ENCODE measurements at places on chromosomes 7 and 10. TPM values are rescaled to one million over a fixed set of nuclear protein-coding genes. Genes with fewer than 3 reads are reported as not detected.

SERPINE1 gene
- 4.5 TPM for total RNA-seq

SLC16A9 gene
- total RNA-seq, result 2.2 TPM

ENO4 gene
- total RNA-seq, result not detected

SDK1 gene
- total RNA-seq, result 1.1 TPM

OR2A12 gene
- not detected for total RNA-seq

RPP30 gene
- total RNA-seq, result 161 TPM

CCL24 gene
- not detected for total RNA-seq

TEX47 gene
- not detected for total RNA-seq

TLX1 gene
- total RNA-seq, result not detected

PRPS1L1 gene
- total RNA-seq, result not detected

PTPN20 gene
- 0.85 TPM for total RNA-seq

GPER1 gene
- 0.24 TPM for total RNA-seq

LRIT1 gene
- total RNA-seq, result not detected

TWIST1 gene
- 3.1 TPM for total RNA-seq

ITPRID1 gene
- total RNA-seq, result not detected

POLR2J3 gene
- 101 TPM for total RNA-seq

UCN3 gene
- not detected for total RNA-seq

PNLIPRP2 gene
- total RNA-seq, result not detected

CHST12 gene
- 4.8 TPM for total RNA-seq

ARPC1B gene
- total RNA-seq, result 410 TPM

STEAP2 gene
- total RNA-seq, result 0.24 TPM

CPED1 gene
- total RNA-seq, result not detected

HACD1 gene
- 1.6 TPM for total RNA-seq

CAV1 gene
- not detected for total RNA-seq

LRRC17 gene
- not detected for total RNA-seq
